Activated CD8-positive, alpha-beta memory T cell treated with anti-CD3 and anti-CD28 coated beads for 1 hour (primary cell): ENCODE measurements at places on chromosomes 7 and 10.

- DNase-seq: no peak
Observed at GRCh38 chr7:45082031-45082830, 6.5 kb downstream of the NACAD start.

GRCh38 chr7:122550545-122550944 is 148.4 kb downstream of the RNF133 start:
- no peak for DNase-seq

DNA sequence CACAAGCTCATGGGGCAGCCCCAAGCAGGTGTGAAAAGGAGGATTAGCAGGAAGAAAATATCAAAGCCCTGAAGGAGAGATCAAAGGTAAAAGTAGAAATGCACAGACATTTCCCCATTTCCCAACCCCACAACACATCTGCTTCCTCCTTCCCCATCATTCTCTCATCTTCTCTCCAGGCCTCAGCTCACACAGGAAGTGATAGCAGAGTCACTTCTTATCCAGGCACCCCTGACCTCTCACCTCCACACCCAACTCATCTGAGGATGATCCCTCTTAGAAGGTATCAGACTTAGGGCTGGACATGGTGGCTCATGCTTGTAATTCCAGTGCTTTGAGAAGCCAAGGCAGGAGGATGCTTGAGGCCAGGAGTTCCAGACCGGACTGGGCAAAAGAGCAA is 18.2 kb upstream of the GJC3 start:
- DNase-seq: no peak

DNA sequence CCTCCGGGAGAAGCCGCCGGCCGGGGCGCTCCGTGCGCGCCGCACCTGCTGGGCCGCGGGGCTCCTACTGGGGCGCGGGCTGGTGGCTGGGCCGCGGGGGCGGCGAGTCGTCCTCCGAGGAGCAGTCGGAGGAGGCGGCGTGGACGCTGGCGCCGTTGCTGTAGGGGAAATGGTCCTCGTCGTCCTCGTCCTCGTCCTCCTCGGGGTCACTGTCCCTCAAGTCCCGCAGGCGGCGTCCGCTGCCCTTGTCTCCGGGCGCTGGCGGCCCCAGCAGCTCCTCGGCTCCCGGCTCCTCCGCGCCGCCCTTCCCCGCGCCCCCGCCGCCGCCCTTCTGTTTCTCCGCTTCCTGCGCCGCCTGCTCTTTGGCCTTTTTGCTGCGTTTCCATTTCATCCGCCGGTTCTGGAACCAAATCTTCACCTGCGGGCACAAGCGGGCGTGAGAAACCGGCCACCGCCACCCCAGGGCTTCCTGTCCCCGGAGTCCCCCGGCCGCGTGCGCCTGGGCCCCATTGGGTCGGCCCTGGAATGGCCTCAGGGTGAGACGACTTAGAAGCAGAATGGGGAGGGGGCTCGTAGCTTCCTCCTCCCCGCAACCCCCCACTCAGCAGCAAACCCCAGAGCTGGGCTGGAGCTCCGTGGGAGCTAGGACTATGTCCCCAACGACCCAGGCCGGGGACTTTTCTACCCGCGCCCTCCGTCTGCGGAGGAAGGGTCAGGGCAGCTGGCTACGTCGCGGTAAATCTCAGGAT is 4.8 kb downstream of the MNX1 start:
- DNase-seq: no peak

DNA sequence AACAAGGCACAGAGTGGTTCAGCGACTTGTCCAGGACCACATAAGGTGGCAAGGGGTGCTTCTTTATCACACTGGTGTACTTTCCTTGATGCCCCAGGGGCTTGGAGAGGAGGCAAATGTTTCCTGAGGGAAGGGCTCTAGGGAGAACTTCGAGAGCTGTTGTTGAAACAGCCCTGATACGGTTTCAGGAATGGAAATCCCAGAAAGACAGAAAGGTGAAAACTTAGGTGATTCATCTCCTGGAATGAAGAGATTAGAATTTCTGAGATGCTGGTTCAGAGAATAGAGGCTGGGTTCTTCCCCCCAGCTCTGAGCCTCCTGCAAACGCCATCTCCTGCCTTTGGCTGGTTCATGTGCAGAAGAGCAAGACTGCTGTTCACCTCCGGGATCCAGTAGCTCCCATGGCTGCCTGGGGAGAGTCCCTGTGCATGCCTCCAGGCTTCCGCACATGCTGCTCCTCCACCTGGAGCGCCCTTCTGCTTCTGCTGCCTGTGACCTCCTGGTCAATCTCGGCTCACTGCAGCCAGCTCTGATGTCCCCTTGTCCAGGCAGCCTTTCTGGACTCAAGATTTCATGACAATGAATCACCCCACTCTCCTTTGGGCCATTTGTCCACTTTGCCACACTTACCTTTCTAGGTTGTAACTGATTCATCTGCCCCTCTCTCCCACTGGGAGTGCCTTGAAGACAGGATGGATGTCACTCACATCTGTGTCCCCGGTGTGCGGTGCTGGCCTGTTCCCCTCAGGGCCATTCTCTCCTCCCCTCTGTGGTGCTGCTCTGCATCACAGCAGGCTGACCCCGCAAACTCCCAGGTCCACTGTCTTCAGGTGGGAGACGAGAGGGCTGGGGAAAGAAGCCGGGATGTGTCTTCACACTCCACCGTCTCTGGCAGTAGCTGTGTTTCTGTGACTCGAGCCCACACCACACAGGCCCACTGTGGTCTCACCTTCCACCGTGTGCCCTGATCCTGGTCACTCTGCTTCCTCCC is 3.6 kb upstream of the CDH23 start:
- DNase-seq: no peak

GRCh38 chr7:50212666-50213621 is 91.6 kb upstream of the IKZF1 start:
- no peak for DNase-seq

GRCh38 chr7:90759710-90760109 is 163.6 kb downstream of the CDK14 start:
- no peak for DNase-seq

- DNase-seq: no peak
Observed at GRCh38 chr7:100567751-100568175, 5.9 kb downstream of the SAP25 start.

- no peak for DNase-seq
Observed at GRCh38 chr10:101867931-101868330, 24.3 kb upstream of the KCNIP2 start.

DNA sequence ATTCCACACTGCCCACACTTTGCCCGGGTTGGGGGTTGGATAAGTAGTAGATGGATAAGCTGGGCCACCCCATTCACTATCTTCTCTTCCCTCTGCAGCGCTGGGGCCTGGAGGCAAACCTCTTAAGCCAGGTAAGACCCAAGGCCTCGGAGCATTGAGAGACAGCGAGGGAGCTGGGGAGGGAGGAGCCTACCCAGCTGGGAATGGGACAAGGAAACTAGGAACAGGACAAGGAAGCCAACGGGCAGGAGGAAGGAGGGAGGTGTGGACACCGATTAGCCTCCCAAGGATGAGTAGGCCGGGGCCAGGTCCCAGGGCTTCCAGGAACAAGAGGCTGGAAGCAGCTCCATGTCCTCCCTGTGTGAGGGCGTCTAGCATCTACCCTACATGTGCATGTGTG is 9.6 kb downstream of the ELN start:
- DNase-seq: no peak

DNA sequence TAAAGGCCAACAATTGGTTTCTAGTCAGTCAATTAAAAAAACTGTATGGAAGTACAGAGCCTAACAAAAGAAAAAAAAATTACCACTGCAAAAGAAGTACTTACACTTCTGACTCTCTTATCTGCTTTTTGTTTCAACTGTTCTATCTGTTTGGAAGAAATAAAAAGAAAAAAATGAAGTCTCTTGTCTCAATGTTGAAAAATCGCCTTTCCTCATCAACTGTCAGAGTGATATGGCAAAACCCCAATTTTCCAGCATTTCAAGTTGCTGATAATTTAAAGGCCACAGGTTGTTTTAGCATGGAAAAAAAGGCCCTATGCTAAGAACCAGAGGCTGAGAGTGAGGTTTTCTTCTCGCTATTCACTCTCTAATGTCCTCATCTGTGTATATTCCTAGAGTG is 13.6 kb downstream of the ZDHHC6 start:
- DNase-seq: no peak

DNA sequence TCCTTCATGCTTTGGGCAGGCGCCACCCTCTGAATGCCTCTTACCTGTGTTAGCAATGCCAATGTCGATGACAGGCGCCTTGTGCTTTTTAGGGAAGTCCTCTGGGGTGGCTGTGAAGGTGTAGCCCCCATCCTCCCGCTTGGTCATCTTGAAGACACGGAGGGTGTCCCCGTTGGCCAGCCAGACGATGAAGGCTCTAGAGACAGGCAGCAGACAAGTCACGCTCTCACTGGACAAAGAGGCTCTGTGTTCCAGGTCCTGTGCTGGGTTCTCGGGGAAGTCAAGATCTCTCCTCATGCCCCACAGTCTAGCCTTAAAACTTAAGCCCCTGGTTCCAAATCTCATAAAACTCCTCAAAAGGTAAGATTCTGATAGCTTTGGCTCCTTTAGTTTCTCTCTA is 5.1 kb downstream of the TBL2 start:
- no peak for DNase-seq

- no peak for DNase-seq
Observed at GRCh38 chr10:111084366-111085255, 7.8 kb downstream of the ADRA2A start.

- DNase-seq: no peak
Observed at GRCh38 chr7:20244334-20245120, 27.3 kb upstream of the MACC1 start.

DNA sequence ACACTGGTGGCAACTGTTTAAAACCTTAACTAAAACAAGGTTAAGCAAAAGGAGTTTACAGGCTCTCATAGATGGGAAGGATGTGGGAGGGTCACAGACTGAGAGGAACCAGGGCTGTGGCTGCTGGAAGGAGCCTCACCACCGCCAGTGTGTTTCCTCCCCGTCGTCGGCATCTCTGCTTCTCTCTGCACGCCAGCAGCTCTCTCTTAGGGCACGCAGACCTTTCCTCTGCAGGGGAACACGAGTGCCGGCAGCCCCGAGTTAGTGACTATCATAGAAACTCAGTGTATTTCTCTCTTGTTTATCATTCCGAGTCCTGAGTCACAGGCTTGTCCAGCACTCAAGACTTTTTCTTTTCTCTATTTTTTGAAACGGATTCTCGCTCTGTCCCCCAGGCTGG is 8.1 kb upstream of the SH2D4B start:
- no peak for DNase-seq

- DNase-seq: no peak
Observed at GRCh38 chr10:75620356-75620755, 188.9 kb downstream of the LRMDA start.
